ENCODE measurements at places on chromosomes 6 and 20.
A peak's percentile ranks its signal among the peaks of the same experiment; 100 is the strongest.

DNA sequence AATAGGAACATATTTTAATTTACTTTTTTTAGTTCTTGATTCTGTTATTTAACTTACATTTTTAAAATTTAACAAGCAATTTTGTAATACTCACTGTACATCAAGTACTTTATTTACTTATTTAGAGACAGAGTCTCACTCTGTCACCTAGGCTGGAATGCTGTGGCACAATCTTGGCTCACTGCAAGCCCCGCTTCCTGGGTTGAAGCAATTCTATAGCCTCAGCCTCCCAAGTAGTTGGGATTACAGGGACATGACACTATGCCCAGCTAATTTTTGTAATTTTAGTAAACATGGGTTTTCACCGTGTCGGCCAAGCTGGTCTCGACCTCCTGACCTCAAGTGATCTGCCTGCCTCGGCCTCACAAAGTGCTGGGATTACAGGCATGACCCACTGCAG is 7.0 kb downstream of the BTN3A3 start:
- no peak for DNase-seq

- DNase-seq: no peak
These were observed 71.8 kb upstream of the SIRPA start for GRCh38 chr20:1823450-1823844.

- no peak for DNase-seq
These were observed at the start of gene MATN4 for GRCh38 chr20:45308117-45308778. TSS of gene MATN4 (minus strand) at chr20:45308299. CDS start at chr20:45305582, 2,717 bp downstream.

DNA sequence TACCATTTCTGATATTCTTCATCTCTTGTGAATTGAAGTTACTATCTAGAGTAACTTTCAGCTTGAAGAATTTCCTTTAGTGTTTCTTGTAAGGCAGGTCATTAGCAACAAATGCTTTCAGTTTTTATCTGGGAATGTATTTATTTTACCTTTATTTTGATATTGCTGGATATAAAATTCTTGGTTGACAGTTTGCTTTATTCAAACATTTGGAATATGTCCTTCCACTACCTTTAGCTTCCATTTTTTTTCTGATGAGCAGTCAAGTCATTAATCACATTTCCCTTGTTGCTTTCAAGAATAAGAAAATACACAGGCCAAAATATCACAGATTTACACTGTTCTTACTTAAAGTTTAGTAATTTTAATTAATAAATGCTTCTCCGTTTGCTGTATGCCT is 5.7 kb upstream of the NELFCD start:
- DNase-seq: no peak

- peak; percentile 4 for DNase-seq
These were observed 14.7 kb downstream of the HLA-F start for GRCh38 chr6:29737707-29738630.

DNA sequence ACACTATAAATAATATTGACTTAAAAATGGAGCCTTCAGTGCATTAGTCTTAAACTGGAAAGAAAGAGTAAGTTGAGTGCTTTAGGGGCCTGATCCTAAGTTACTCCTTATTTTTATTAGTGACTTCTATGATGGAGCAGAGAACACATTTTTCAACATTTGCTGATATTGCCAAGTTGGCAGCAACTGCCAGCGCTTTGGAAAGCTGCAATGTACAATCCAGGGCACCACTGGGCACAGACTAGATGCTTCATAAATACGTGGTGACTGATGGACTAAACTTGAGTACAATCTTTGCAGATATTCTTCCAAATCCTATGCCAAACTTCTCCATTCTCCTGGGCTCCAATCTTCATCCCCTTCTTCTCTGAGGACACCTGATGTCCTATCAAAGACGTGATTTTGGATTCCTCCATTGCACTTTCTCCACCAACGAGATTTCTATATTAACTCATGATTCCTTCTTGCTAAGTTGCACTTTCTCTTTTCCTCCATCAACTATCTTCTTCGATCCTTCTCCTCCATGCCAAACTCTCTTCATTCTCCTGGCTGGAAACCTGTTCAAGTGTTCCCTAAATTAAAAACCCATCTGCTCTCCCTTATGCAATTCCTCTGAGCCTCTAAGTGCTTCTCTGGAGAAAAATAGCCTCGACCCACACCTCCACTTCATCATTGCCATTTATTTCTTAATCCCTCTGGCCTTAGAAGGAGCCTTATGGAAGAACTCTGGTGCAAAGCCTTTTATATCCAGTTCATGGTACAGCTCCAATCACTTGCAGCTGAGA is 28.5 kb upstream of the PAK5 start:
- DNase-seq: no peak

DNA sequence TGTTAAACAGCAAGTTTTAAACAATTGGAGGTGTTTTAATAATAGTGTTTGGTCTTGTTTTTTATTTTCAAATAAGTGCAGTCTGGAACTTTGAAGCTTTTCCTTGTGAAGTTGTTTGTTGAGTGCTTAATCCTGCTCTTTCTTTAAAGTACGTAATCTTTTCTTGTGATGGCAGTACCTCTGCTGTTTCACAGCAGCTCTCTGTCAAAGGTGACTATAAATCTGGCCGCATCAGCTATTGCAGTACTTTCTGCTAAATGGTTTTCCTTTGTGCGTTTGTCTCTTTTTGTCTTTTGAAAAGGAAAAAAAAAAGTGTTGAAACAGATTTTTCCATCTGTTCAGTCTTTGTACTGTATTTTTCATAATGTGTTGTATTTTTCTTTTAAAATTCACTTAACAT is 12.7 kb downstream of the STXBP5 start:
- DNase-seq: no peak

- DNase-seq: no peak
These were observed 3.7 kb downstream of the KCNK17 start for GRCh38 chr6:39310542-39310941.

DNA sequence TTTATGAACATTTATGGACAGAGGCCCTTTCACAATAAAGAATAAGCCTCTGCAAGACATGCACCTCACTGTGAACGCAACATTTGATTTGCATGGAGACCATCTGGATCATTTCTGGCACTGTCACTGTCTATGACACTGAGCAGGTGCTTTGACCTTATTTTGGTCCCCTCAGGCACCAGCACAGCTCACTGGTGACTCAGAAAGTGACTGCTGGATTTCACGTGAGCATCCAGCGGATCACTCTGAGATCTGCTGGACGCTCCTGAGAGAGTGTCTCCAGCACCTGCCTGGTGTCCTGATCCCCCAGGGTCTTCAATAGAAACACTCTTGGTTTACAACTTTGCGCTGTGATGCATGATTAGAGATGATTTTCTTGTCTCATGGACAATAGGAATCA is 375.7 kb downstream of the TENT5A start:
- no peak for DNase-seq

GRCh38 chr6:165895421-165896165 is 232.6 kb upstream of the PDE10A start:
- no peak for DNase-seq

- DNase-seq: no peak
These were observed 23.2 kb upstream of the SAMHD1 start for GRCh38 chr20:36974660-36975059.
